ENCODE measurements at places on chromosomes 3 and 15.

- DNase-seq: no peak
Measured at GRCh38 chr3:180278583-180279188, 241.9 kb upstream of the PEX5L start.

DNA sequence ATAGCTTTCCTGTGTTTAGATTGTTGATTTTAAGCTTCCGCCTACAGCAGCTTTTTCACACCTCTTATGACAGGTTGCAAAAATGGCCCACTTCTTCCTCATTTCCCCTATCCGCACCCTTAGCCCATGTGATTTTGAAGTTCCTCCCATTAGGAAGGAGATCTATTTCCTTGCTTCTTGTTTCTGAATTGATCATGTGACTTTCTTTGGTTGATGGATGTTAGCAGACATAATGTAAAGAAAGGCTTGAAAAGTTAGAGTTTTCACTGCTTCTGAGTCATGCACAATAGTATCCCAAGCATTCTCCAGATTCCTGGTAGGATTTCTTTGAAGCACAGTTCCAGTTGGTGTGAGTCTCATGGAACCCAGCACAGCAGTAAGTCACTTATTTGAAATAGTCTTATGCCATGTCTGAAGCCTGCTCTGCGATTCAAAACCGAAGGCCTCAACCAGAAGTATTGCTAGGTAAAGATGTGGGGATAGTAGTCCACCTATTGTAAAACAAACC is 76.6 kb downstream of the EDEM1 start:
- DNase-seq: no peak

DNA sequence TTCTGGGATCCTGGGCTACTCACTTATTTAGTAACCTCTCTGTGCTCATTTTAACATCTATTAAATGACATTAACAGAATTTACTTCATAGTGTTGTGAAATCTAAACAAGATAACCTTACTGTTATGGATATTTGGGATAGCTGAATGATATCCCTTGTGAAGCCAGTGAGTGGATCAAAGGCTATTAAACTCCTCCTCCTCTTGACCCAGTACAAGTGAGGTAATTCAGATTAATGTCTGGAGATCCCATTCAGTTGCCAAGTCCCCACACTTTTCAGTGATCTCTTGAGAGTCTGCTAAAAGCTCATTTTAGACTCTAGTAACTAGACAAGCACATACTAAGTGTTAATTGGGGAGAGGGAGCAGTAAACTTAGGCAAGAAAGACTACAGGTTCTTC is 2.5 kb upstream of the ANKRD28 start:
- no peak for DNase-seq

DNA sequence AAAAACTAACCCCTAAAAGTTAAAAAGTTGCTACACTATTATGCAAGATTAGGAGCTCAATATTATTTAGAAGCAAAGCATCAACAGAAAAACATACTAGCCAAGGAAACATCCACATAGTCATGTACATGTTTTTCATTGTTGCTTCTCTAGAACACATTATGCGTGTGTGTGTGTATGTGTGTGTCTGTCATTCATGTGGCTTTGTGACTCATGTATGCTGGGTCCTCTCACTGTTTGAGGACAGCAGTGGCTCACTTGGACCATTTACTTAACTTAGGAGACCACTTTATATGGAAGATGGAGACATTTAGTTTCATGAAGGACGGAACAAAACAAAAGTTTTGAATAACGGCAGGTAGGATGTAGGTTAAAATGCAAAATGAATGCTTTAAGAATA is 219.4 kb upstream of the THBS1 start:
- DNase-seq: no peak

GRCh38 chr3:46049093-46049492 is 21.8 kb upstream of the XCR1 start:
- DNase-seq: no peak

GRCh38 chr3:111621535-111621934 is 26.4 kb upstream of the ZBED2 start:
- DNase-seq: no peak

- no peak for DNase-seq
Measured at GRCh38 chr15:51680321-51680720, 982 bp upstream of the SCG3 start.

GRCh38 chr3:30475038-30475808 is 131.2 kb upstream of the TGFBR2 start:
- no peak for DNase-seq

DNA sequence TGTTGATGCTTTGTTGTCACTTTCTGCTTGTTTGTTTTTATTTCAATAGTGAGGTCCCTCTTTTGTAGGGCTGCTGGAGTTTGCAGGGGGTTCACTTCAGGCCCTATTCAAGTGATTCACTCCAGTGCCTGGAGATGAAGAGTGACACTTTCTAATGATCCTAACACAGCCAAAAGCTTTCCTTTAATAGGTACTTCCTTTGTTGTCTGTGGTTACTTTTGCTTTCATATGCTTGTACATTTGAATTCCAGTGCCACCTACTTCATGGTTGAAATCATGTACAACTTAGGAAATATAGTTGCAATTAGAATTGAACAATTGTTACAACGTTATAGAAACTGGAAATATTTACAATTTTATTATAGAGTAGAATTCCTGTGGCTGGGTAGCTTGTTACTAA is 466.8 kb upstream of the EPHA3 start:
- DNase-seq: no peak

- DNase-seq: no peak
Measured at GRCh38 chr3:47872916-47873315, 70.0 kb downstream of the DHX30 start.

DNA sequence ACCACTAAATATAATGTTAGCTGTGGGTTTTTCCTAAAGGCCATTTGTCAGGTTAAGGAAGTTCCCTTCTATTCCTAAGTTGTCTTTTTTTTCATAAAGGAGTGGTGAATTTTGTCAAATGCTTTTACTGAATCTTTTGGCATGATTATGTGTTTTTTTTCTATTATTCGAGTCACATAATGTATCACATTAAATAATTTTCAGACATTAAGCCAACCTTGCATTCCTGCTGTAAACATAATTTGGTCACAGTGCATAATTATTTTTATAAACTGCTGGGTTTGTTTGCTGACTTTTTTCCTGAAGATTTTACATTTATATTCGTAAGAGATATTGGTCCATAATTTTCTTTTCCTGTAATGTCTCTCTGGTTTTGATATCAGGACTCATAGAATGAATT is 101.8 kb upstream of the SPRED1 start:
- no peak for DNase-seq

- DNase-seq: no peak
Measured at GRCh38 chr3:10421996-10422395, 83.4 kb downstream of the ATP2B2 start.

- no peak for DNase-seq
Measured at GRCh38 chr3:61718565-61718964, 157.2 kb downstream of the PTPRG start.

GRCh38 chr3:69925506-69925905 is 74.0 kb upstream of the SAMMSON start:
- DNase-seq: no peak

DNA sequence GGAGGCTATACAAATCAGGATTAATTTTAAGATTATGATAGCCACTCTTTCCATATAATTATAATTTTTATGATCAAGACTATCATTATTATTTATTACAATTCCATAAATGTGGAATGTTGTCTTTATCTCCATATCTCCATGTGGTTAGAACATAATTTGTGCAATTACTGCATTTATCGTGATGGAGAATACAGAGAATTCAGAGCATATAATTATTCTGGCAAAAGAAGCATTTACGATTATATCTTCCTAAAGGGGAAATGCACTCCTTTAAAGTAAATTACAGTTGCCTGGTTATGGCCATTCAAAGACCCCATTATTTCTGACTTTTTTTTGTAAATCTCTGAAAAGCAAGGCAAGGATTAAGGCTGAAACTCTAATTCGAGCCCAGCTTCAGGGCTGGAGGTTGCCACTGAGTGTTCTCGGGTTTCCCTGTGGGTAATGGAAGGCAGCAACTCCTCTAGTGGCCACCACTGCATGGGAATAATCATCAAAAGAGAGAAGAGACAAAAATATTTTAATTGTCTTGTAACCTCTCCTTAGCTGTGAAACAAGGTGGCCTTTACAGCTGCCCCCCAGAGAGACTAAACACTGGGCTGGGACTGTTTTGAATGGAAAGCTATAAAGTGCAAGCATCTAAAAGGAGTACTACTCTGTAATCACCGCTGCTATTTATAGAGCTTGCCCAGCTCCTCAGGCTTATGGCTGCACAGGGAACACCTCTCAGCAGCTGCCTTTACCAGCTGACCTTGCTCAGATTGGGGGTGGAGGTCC is 59.8 kb upstream of the PRTG start:
- DNase-seq: no peak

DNA sequence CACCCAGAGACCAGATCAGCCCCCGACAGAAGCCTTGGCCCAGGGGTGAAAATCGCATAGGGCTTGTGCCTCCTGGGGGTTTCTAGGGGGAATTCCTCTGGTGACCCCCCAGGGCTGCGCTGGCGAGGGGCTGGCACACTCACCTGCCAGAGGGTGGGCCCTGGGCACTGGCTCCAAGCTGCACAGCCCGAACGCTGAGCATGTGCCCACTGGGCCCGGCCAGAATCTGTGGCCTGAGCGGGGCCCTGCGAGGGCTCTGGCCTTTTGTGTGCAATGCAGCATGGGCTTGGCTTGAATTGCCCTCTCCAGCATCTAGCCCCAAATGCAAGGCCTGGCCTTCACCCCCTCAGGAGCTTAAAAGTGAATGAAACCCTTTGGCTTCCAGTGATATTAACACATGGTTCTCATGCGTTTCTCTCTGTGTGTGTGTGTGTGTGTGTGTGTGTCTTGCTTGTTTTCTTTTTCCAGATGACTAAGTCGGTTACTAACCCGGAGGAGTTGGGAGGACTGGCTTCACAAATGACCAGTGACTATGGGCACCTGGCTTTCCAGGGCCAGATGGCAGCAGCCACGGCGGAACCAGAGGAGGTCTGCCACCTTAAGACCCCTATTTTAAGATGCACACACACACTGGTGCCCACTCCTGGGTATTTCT is 259.1 kb upstream of the TPM1 start:
- no peak for DNase-seq

DNA sequence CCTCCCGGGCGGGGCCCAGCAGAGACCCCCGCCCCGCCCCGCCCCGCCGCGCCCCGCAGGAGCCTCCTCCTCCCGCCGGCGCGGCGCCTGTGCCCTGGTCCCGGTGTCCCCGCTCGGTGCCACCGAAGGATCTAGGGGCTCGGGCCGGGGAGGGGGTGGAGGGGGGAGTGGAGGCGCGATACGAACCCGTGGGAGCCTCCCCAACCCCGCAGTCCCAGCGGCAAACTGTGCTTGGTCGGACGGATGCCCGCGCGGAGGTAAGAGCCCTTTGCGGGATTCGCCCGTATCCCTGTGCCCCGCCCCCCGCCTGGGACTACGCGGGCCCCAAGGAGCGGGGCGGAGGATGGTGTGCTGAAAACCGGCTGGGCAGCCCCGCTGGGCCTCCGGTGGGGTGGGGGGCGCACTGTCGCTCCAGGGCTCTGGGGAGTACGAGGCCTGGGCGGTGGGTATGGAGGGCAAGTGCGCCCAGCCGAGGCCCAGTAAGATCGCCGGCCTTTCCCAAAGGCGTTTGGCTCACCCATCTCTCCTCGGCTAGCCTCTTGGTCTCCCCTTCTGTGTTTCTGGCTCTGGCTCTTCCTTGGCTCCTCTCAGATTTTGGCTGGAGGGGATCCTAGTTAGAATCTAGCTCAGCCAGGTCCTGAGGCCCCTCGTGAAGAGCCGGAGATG is 65.6 kb upstream of the POLG start:
- DNase-seq: no peak

- no peak for DNase-seq
Measured at GRCh38 chr3:62554264-62554799, 181.0 kb upstream of the FEZF2 start.

DNA sequence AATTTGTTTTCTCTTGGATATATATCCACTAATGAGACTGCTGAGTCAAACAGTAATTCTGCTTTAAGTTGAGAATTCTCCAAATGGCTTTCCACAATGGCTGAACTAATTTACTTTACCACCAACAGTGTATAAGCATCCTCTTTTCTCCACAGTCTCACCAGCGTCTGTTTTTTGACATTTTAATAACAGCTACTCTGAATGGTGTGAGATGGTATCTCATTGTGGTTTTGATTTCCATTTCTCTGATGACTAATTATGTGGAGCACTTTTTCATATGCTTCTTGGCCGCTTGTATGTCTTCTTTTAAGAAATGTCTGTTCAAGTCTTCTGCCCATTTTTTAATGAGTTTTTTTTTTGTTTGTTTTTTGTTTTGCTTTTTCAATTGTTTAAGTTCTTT is 206.2 kb downstream of the CTNNB1 start:
- no peak for DNase-seq

DNA sequence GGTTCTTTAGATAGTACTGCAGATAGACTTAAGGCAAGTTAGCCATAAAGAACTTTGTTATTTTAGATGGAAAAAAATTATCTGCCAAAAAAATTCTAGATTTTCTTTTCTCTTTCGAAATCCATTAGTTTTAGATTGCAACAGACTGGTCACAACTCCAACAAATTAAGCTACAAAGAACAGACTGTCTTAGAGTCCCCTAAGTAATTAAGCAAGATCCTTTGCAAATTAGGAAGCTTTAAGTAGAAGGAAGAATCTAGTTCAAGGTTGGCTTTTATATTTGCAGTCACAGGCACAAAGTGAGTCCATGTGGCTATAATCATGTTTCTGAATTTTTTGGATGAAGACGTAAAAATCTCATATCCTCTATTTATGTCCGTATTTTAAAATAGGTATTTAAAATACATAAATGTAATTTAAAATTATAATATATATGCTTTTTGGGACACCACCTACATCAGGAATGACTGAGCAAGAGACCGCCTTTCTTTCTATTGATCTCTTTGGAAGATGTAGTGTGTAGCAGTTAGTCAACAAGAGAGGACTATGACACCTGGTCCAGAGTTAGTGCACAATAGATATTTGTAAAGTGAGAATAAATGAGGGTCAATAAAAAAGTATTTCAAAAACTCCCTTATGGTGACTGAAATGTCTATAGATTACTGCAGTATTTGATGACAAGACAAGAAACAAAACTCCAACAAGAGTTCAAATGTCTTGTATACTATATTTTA is 34.4 kb downstream of the TMEM45A start:
- DNase-seq: no peak

GRCh38 chr3:188309437-188310269 is 155.7 kb downstream of the LPP start:
- no peak for DNase-seq
